ENCODE measurements at places on chromosomes 12 and 14.

DNA sequence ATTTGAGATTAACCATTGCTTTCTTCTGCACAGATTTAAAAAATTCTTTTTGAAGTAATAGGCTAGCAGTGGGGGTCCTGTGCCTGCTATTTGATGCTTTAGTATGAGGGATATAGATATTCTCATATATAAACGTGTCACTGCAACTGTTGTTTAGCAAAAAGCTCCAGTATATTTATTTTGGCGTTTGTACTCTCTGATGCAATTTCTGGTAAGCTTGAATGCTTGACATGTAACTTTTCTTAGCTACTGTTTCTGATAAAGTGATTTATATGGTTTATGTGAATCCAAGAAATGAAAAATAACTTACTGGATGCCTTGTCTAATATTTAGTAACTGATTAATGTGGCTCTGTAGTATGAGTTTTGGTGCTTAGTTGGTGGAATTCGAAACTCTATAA lies 77.1 kb downstream of the TTLL5 start:
- no peak for DNase-seq

DNA sequence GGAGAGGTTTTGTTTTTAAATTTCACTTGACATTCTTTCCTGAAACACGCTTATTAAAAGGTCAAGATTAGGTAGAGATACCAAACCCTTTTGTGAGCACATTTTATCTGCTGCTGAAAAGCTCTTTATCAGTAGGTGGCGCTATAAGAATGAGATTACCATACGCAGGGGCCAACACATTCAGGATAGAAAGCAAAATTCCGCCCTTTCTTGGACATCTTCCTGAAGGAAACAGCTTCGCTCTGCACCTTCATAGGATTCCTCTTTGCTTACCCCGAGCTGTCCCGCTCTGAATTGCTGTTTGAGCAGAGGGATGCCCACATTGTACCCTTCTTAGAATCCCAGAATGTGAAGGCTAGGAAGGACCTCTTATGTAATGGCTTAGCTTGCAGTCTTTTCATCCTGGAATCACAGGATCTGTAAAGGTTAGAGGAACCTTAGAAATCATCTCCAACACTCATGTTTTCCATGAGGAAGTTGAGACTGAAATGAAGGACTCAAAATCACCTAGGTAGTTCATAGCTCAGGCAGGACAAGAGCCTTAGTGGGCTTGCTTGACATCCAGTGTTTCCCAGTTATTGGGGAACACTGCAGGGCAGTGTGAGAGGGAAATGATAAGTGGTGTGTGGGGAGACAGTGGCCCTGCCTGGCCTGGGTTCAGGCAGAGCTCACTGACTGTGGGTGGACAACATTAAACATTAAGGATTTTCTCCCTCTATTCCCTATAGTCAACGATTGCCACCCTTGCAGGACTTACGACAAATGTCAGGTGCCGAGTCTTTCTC lies 38.7 kb upstream of the CRY1 start:
- DNase-seq, result no peak

DNA sequence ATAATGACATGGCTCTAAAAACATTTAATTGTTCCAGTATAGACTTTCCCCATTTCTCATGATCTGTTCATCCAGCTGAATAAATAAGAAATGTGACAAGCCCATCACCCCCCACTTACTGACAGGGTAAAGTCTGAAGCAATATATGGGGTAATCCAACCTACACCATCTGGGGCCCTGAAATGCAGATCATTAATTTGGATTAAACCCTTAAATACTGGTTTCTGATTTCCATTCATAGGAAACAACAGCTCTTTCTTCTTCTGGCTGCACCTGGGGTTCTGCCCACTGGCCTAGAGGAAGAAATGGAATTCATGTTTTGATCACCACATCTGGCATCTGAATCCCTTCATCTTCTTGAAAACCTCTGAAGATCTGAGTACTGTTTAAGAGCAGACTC lies 39.3 kb upstream of the ACSM4 start:
- DNase-seq, result no peak

DNA sequence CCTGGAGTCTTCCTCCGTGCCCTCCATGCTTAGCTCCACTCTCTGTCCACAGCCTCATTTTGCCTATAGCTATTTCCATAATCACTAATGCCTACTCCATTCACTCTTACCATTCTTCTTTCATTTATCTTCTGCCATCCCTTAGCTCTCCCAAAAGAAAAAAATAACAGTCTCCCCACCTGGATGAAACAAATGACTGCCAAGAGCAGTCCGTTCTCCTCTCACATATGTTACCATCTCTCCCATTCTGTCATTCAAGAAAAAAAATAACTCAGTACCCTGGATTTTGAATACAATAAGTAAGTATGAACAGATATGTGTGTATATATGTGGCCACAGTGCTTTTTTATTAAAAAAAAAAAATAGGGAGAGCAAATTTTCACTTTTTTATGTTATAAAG lies 13.2 kb downstream of the DUSP16 start:
- DNase-seq, result no peak

Measured in memory B cell (primary cell).